MM.1S (cell line): ENCODE measurements at places on chromosomes 11 and 22.
A peak's percentile ranks its signal among the peaks of the same experiment; 100 is the strongest.

DNA sequence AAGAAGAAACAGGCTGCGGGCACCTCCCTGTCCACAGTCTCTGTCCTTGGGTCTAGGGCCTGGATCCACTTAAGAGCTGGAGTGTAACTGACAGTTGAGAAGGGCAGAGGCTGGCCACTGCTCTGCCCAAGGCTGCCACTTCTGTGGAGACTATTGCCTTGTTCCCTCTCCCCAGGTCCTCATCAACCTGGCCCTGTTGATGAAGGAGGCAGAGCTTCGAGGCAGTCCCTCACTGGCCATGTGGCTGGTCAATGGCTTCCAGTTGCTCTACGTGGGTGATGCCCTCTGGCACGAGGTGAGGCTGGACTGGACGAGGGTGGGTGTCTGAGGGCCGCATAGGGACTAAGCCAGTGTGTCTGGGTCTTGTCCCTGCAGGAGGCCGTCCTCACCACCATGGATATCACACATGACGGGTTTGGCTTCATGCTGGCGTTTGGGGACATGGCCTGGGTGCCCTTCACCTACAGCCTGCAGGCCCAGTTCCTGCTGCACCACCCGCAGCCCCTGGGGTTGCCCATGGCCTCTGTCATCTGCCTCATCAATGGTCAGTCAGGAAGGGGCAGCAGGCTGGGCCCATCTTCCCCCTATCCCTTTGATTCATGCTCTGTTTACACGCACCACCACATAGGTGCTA, 2.8 kb downstream of the ZNHIT2 start:
- DNase-seq: no peak
- H3K27me3 ChIP-seq: no peaks in the 10 kb centered on the region
- H3K4me1 ChIP-seq: peaks cover 28% of the 10 kb centered on the region
- no peak overlapping the region for H3K4me3 ChIP-seq
- no peaks in the 10 kb centered on the region; the same call in 1 of the 2 replicates for H3K36me3 ChIP-seq
- H3K27ac ChIP-seq: no peak overlapping the region

GRCh38 chr11:46370253-46370652, 11.2 kb upstream of the MDK start:
- H3K4me1 ChIP-seq: no peaks in the 10 kb centered on the region
- H3K27me3 ChIP-seq: no peaks in the 10 kb centered on the region
- no peak overlapping the region for H3K4me3 ChIP-seq
- DNase-seq: no peak
- H3K27ac ChIP-seq: no peak overlapping the region
- no peaks in the 10 kb centered on the region for H3K36me3 ChIP-seq

- no peaks in the 10 kb centered on the region for H3K36me3 ChIP-seq
- no peak overlapping the region for H3K27ac ChIP-seq
- H3K27me3 ChIP-seq: peaks cover 42% of the 10 kb centered on the region
- no peak for DNase-seq
Observed at GRCh38 chr22:20244691-20245576, 23.2 kb downstream of the RTN4R start.

DNA sequence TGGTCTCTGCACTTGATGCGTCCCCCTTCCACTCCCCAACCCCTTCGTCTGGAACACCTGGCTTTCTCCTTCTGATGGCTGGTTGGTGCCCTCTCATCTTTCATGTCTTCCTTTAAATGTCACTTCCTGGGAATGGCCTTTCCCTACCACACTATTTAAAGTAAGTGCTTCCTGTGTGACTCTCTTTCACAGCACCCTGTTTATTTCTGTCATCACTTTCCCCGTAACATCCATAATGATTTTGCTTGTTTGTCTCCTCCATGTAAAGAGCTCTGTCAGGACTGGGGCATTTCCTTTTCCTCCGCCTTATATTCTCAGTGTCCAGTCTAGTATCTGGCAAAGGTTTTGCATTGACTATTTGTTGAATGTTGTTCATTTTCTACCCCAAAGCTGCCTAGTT, 143.0 kb downstream of the DBX1 start:
- H3K27me3 ChIP-seq: no peaks in the 10 kb centered on the region
- DNase-seq: no peak
- H3K36me3 ChIP-seq: no peaks in the 10 kb centered on the region
- H3K27ac ChIP-seq: no peak overlapping the region

DNA sequence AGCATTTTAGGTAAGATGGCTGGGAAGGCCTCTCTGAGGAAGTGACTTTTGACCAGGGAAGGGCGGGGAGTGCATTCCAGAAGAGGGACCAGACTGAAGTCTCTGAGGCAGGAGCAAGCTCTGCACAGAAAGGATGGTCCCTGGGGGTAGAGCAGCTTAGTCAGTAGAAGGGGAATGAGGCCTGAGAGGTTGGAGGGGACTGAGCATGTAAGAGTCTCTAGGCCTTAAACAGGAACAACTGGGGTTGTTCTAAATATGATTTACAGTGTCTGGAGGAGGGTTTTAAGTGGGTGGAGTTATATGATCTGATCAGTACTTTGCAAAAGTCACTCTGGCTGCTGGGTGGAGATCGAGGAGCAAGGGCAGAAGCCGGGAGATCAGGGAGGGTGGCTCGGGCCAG, 31.7 kb upstream of the TEF start:
- H3K36me3 ChIP-seq: no peaks in the 10 kb centered on the region
- DNase-seq: no peak
- no peaks in the 10 kb centered on the region for H3K27me3 ChIP-seq

- peak overlapping the region; percentile 34 for H3K4me3 ChIP-seq
- H3K27me3 ChIP-seq: no peaks in the 10 kb centered on the region
- peaks cover 30% of the 10 kb centered on the region for H3K4me1 ChIP-seq
- DNase-seq: peak; percentile 49
- no peaks in the 10 kb centered on the region for H3K36me3 ChIP-seq
- H3K27ac ChIP-seq: peak overlapping the region; percentile 38; the same call in 1 of the 2 replicates
Observed at GRCh38 chr22:22099194-22099486, 116.6 kb upstream of the TOP3B start.

GRCh38 chr11:108851781-108852180, 186.9 kb downstream of the DDX10 start:
- peaks cover 12% of the 10 kb centered on the region for H3K4me1 ChIP-seq
- H3K27me3 ChIP-seq: no peaks in the 10 kb centered on the region
- DNase-seq: no peak
- H3K27ac ChIP-seq: no peak overlapping the region
- no peak overlapping the region for H3K4me3 ChIP-seq

GRCh38 chr11:2293531-2293971, 8.2 kb downstream of the C11orf21 start:
- H3K4me3 ChIP-seq: no peak overlapping the region
- H3K27ac ChIP-seq: no peak overlapping the region
- DNase-seq: no peak
- peaks cover 84% of the 10 kb centered on the region for H3K27me3 ChIP-seq
- no peaks in the 10 kb centered on the region for H3K4me1 ChIP-seq
- no peaks in the 10 kb centered on the region for H3K36me3 ChIP-seq

DNA sequence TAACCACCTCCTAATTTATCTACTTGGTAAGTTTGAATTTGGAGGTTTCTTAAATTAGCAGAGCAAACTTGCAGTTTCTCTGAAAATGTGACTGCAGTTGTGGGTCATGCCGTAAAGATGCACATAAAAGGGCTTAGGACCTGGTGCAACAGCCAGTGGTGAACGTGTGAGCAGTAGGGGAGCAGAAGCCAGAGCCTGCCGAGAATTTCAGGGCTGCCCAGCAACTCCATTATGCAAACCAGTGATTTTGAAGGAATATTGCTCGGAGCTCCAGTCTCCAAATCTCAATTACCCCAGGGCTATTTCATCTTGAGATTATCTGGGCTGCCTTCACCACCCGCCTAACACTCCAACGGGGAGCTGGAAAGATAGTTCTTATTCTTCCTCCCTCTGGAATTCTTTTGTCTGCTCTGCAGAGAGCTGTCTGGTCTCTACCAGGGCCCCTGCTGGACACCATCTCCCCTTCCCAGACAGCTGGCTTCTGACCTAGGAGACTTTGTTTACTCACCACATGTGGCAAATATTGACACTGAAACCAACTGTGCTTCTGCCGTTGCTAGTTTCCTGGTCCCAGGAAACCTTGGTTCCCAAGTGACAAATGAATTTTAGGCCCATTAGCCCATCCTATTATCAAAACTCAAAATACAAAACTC, 93.9 kb downstream of the DSCAML1 start:
- peaks cover 78% of the 10 kb centered on the region for H3K27me3 ChIP-seq
- H3K27ac ChIP-seq: no peak overlapping the region
- no peaks in the 10 kb centered on the region for H3K36me3 ChIP-seq
- DNase-seq: no peak
- H3K4me1 ChIP-seq: no peaks in the 10 kb centered on the region

GRCh38 chr22:45320357-45320976, 10.7 kb downstream of the FAM118A start:
- H3K4me1 ChIP-seq: peaks cover 6% of the 10 kb centered on the region; the same call in 1 of the 2 replicates
- no peak overlapping the region for H3K27ac ChIP-seq
- H3K27me3 ChIP-seq: no peaks in the 10 kb centered on the region
- H3K4me3 ChIP-seq: no peak overlapping the region
- DNase-seq: no peak
- no peaks in the 10 kb centered on the region for H3K36me3 ChIP-seq

GRCh38 chr11:19954899-19955298, 205.4 kb downstream of the DBX1 start:
- H3K4me3 ChIP-seq: no peak overlapping the region
- DNase-seq: no peak
- no peaks in the 10 kb centered on the region for H3K36me3 ChIP-seq
- H3K27me3 ChIP-seq: no peaks in the 10 kb centered on the region
- no peak overlapping the region for H3K27ac ChIP-seq

- H3K27me3 ChIP-seq: no peaks in the 10 kb centered on the region
- H3K27ac ChIP-seq: no peak overlapping the region
- no peak for DNase-seq
- H3K4me3 ChIP-seq: no peak overlapping the region
- no peaks in the 10 kb centered on the region for H3K36me3 ChIP-seq
Observed at GRCh38 chr11:34606326-34607120, 14.4 kb upstream of the EHF start.

DNA sequence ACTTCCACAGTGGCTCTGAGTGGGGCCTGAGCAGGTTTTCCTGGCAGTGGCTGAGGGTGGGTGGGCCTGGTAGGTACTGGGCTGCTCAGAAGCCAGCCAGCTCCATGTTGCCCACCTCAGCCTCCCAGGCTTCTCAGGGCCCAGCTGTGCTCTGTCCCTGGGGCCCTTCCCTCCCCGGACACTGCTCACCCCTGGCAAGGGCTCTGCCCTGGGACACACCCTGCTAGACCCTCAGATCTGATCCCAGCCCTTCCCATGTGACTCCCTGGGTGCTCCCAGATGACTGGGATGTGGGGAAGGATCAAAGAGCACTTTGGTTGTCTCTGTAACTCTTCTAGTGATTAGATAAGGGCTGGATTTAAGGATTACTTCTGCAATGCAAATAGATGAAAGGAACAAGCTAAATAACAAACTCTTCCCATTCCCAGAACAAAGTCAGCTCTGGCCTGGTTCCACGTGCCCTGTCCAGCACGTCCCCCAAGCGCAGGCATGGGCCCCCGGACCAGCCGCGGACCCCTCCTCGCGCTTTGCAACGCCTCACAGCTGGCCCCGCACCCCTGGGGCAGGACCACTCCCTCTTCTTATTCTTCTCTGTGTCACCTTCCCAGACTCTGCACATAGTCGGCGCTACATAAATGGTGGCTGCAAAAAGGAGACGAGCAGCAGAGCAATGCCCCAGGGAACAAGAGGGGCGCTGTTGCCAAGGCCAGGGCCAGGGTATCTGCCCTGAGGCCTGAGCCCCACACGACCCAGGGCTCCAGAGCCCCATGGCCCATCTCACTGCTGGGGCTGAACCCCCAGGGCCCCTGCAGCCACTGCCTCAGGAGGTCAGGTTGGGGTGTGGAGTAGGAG, 5.7 kb upstream of the KRTAP5-6 start:
- peaks cover 4% of the 10 kb centered on the region; the same call in 1 of the 2 replicates for H3K4me1 ChIP-seq
- no peak overlapping the region for H3K27ac ChIP-seq
- peaks cover 65% of the 10 kb centered on the region for H3K27me3 ChIP-seq
- no peak for DNase-seq

DNA sequence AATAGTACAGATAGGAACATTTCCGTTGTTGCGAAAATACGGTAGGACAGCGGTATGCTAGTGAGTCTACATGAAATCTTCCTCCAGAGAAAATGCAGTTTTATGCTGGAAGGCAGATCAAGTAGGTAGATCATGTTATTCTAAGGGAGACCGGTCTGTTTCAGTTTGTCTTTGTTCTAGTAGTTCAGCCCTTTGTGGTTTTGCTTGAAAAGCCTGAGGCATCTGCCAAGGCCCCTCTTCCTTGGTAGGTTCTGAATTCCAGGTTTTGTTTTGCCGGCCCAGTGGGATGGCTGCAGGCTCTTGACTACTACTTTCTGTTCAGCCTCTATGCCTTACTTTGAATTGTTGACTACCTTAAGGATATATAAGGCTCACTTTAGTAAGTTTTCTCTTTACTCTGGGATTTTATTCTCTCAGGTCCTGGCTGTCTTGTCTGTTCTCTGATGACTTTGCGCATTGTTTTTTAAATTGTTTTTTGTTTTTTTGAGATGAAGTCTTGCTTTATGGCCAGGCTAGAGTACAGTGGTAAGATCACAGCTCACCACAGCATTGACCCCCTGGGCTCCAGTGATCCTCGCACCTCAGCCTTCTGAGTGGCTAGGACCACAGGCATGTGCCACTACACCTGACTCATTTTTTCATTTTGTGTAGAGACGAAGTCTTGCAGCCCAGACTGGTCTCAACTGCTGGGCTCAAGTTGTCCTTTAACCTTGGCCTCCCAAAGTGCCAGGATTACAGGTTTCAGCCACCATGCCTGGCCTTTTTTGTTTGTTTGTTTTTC, 53.7 kb downstream of the HIPK3 start:
- no peak for DNase-seq
- H3K4me3 ChIP-seq: no peak overlapping the region
- no peaks in the 10 kb centered on the region for H3K27me3 ChIP-seq
- 0 out of 2 replicates have a peak, but pooled peaks cover 9% of the 10 kb centered on the region for H3K4me1 ChIP-seq
- H3K36me3 ChIP-seq: no peaks in the 10 kb centered on the region

DNA sequence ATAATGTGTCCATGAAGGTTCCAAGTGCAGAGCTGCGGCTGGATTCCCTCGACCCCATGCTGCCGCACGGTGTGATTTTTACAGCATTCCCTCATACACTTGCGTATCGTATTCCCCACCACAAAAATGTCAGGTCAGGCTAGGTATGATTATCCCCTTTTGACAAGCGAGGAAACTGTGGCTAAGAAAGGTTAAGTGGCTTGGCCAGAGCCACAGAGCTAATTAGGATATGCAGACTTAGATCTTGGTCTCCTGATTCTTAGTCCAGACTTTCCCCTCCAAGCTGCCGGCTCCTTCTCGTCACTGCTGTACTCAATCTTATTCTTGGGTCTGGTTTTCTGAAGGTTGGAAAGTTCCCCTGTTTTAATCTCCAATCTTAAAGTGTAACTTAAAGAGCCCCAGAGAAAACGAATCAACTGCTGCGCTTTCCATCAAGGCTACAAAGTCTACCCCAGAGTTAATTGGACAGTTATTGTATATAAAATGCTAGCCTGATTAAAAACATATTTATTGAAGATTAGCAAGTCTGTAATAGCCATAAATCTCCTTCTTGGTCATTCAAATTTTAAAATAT, 176.6 kb downstream of the ADAMTS15 start:
- no peak overlapping the region for H3K27ac ChIP-seq
- no peaks in the 10 kb centered on the region for H3K27me3 ChIP-seq
- no peaks in the 10 kb centered on the region for H3K36me3 ChIP-seq
- no peak overlapping the region for H3K4me3 ChIP-seq
